Mesenteric fat pad (tissue), 1 donor: ENCODE measurements at places on chromosomes 4 and X. TPM values are rescaled to one million over a fixed set of nuclear protein-coding genes. Genes with fewer than 3 reads are reported as not detected.

DNA sequence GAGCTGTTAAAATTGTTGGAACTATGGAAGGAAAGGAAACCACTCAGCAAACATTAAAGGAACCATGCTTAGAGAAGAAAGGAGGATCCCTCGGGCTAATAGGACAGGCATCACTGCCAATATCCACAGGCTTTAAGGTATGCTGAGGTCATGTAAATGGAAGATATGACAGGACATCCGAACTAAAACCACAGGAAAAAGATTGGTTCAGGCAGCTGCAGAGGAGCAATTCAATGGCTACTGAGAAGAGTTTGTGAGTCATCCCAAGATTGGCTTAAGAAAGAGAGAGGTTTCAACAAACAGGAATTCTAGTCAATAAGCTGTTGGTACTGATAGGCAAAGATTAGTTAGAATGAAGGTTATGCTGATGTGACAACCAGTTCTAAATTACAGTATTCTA is 106.4 kb upstream of the FAM241A start:
- DNase-seq = no peak

Gene NFXL1
- total RNA-seq = 10.4 TPM

DNA sequence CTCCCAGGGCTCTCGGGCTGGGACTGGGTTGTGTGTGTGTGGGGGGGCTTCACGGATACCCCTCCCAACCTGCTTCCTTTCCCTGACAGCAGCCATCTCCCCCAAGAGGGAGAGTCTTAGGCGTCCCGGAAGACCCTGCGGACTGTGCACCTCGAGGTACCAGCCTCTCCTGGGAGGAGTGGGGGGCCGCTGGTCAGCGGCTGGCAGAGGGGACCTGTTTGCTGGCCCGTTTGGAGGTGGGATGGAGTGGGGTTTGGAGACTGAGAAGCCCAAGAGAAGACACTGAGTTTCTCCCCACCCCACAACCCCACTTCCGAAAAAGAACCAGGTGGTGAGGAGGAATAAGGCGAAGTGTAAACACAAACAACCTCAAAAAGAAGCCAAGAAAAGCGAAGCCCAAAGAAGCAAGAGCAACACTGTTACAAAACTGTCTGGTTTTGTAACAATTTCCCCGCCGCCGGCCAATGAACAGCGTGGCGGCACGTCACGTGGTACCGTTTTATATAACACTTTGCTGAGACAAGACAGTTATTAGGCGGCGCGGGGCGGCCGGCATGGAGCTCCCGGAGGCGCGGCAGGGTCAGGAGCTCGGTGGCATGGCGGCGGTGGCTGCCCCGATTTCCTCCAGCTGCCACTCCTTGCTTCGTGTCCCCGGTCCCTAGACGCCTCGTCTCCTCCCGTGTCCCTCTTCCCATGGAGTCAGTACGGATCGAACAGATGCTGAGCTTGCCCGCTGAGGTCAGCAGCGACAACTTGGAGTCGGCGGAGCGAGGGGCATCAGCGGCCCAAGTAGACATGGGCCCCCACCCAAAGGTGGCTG is at the start of gene LONRF3:
Gene LONRF3, plus strand, starts transcription at position 531 of the 820 bp plus-strand sequence. Its CDS starts 163 bp downstream, at position 694.
- peak; percentile 92 for DNase-seq

- DNase-seq = no peak
Observed at GRCh38 chr4:110198049-110198434, 373 bp downstream of the ELOVL6 start.

Gene PRR32
- not detected for total RNA-seq

Gene MAOB
- 113 TPM for total RNA-seq

DNA sequence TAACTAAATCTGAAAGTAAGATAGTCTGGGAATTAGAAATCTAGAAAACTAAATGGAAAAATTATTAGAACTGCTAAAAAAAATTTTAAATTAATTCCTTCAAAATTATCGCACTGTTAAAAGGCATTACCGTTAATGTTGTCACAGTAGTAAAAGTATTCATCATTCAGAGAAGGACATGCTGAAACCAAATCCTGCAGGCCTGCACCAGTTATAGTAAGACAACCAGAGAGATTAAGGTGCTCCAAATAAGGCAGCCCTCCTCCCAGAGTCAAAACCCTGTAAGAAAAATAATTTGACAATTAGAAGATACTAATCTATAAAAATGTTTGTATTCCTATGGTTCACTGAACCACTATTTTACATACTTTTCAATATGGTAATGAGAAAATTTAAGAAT is 43.0 kb downstream of the FBXL5 start:
- DNase-seq = no peak

DNA sequence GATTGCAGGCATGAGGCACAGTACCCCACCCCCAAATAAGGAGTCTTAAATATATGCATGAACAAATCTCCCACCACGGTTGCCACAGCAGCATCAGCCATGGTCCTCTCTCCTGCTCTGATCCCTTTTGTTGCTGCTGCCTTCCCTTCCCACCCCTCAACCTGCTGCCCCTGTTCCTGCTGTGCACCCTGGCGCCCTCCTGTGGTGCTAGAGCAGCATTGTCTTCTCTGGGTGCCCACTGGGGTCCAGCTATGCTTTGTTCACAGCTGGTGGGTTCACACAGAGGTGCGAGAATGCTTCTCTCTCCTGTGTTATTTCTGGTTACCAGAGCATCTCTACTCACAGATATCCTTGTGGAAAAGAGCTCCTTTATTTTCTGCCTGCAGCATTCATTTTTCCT is 116.2 kb downstream of the GATB start:
- DNase-seq = no peak

- no peak for DNase-seq
Observed at GRCh38 chr4:158259955-158260575, 49.8 kb downstream of the TMEM144 start.

Gene RTL3
- not detected for total RNA-seq

DNA sequence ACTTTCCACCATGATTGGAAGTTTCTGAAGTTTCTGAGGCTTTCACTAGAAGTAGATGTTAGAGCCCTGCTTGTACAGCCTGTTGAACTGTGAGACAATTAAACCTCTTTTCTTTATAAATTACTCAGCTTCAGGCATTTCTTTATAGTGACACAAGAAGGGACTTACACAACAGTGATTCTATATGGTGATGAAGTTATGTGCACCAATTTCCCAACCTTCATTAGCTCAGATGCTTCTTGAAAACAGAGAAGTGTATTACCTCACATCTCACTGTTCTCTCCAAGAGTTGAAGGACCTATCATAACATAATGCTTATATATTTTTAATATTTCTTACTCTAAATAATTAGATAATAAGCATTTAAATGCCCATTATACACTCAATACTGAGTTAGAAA is 202.1 kb upstream of the ANXA10 start:
- DNase-seq = no peak

Gene SSX2B
- not detected for total RNA-seq

GRCh38 chr4:116387937-116388474 is 697.4 kb downstream of the TRAM1L1 start:
- DNase-seq = no peak

GRCh38 chr4:105569057-105569865 is 16.8 kb downstream of the ARHGEF38 start:
- no peak for DNase-seq

Gene ITM2A
- 46.2 TPM for total RNA-seq

- DNase-seq = no peak
Observed at GRCh38 chr4:58075724-58076123, 965.5 kb upstream of the IGFBP7 start.

- DNase-seq = no peak
Observed at GRCh38 chr4:172308078-172308477, 494.9 kb downstream of the GALNTL6 start.

GRCh38 chr4:17475481-17475880 is 36.4 kb downstream of the QDPR start:
- no peak for DNase-seq

DNA sequence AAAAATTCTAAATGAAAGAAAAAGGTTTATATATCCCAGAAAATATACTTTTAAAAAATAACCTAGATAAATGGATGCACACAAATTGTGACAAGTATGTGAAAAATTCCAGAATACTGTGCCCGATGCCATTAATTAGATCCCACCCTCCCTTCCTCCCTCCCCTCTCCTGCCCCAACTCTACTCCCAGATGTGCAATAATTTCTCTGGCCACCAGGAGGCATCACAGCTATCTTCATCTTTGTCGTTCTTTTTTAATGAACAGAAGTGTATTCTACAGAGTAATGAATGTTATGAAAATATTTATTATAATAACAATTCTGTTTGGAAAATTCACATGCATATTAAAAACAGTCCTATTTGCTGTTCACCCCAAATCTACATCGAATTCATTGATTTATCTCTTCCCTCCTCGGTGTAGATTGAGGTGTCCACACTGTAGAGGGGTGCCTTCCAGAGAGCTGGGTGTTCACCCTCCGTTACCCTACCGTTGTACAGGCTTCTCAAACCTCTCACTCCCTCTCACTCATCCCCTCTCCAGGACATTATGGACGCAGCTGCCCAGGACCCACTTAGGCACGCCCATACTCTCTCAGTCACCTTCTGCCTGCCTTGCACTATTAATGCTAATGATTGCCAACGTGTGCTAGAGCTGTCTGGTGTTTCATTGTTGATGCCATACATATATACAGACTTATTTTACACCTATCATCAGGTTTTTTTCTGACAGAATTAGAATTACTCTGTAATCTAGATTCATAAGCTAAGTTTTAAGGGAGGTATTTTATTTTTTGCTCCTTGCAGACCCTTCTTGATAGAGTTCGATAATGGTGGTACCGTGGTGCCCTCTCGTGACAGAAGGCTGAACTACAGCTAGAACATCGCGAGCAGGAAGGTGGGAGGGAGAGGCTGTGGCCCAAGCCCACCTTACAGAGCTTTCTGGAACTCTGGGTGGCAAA is 14.1 kb downstream of the RAB40AL start:
- no peak for DNase-seq

DNA sequence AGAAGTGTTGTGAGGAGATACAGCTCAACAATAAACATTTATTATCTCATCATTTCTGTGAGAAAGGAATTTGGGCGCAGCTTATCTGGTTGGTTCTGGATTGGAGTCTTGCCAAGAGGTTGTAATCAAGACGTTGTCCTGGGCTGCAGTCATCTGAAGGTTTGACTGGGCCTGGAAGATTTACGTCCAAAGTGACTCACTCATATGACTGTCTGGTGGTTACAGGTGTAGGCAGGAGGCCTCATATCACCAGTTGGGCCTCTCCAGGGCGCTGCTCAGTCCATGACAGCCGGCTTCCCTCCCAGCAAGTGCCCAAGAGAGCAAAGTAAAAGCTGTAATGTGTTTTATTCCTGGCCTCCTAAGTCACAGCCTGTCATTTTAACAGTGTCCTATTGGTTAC is 106.3 kb downstream of the USP46 start:
- DNase-seq = no peak

- no peak for DNase-seq
Observed at GRCh38 chrX:50198348-50198747, 2.5 kb downstream of the AKAP4 start.

DNA sequence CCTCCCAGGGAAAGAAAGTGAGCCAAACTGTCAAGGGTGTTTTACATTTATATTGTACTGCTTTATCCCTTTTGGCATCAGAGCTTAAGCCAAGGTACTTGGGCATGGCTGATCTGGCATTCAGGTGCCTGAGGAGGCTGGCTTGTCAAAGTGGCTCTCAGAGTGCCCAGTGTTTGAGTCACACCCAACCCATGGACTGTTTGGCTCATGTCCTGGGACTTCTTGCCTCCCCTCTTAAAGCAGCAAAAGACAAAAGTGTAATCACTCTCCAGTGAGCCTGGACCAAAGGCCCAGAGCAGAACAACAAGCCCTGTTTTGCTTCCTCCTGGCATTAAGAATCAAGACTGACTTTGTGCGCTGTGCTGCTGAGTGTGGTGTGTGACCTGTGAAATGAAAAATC is 311.7 kb upstream of the TAPT1 start:
- no peak for DNase-seq

GRCh38 chr4:99811850-99812249 is 4.8 kb upstream of the DAPP1 start:
- no peak for DNase-seq

Gene ZNF732
- total RNA-seq = 0.16 TPM

DNA sequence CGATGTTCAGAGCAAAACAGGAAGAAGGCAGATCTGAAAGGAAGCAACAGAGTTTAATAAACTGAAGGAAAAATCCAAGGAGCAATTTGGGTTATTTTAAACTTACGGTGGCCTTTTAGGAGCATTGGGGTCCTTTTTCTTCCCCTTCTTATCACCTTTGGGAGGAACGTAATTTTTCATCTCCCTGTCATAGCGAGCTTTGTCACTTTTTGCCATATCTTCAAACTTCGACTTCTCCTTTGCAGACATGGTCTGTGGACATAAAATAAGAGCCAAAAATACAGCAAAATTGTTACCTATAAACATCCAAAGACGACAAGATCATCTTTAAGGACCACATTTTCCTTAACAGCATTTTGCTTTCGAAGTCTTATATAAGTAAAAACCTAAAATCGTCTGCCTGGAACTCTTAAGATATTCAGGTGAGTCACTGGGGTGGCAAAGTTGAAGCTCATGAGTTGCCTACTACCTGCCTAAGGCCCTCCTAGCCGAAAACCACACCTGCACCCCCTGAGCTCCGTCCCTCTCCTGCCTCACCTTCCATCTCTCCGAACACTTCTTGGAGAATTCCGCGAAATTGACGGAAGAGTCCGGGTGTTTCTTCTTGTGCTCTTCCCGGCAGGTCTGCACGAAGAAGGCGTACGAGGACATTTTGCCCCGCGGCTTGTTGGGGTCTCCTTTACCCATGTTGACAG is 1.0 kb downstream of the HMGB2 start:
- no peak for DNase-seq

Gene UBA1
- 189 TPM for total RNA-seq

Gene ABHD18
- total RNA-seq = 11.7 TPM

Gene CYTL1
- 1.4 TPM for total RNA-seq

DNA sequence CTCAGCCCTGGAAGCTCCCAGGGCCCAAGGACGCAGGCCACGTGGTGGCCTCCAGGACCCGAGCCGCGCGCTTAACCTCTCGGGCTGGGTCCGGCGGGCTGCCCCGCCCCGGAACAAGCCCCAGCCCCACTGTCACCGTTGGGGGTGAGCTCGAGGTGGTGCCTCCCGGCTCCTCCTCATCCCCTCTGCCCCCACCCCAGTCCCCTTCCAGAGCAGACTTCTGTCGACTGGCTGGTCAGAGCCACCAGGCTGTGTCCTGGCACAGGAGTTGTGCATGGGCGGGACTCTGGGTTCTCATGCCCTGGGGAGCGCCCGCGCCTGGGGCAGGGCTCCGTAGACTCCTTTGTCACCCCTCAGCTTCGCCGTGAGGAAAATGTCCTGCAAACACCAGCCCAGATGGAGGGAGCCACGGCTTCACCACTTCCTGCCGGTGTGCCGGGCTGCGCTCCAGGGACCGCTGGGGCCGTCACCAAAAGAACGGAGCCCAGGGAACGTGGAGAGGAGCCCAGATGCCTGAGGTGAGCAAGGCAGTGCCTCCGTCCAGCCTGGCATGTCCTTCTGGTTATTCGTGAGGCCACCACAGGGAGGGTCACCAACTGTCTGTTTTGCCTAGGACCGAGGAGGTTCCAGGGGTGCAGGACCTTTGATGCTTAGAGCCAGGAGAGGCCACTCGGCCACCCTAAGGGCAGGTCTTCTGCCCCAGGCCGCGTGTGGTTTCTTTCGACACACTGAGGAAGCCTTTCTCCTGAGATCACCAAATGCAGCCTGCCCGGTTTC is 7.1 kb upstream of the RGS12 start:
- peak; percentile 86 for DNase-seq

Gene CNKSR2
- total RNA-seq = 0.80 TPM

Gene SMR3B
- not detected for total RNA-seq

Gene SPANXN3
- not detected for total RNA-seq

Gene MAGEA8
- not detected for total RNA-seq
